ENCODE measurements at places on chromosomes 1 and 21.

DNA sequence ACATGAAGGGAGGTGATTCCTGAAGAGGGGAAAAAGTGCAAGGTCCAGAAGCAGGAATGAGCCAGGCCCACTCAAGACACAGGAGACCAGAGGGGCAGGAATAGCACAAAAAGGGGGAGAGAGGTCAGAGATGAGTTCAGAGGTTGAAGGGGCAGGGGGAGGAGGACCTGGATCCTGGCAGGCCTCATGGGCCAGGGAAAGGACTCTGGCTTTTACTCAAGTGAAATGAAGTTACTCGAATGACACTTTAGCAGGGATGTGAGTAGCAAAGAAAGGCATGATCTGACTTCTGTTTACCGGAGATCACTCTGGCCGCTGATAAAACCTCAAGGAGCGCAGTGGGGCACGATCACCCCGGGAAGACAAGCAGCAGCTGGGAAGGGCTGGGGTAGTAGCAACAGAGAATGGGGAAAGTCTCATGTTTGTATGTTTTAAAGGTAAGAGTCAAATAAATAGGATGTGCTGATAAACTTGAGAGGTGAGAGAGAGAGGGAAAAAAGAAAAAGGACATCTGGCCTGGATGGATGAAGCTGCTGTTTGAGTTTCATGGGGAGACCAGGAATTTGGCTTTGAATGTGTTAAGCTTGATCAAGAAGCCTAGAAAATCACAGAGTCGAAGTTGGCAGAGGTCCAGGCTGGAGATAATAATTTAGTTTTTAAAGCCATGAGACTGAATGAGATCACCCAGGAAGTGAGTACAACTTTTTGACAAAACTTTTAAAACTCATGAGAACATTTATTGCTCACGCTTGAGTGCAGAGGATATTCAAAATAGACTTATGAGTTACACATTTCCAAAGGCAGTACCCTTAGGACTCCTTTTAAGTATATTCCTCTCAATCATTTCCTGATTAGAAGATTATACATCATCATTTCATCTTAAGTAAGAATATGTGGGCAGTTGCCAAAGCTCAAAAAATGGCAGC lies 156.0 kb downstream of the RERE start:
- peak; percentile 66 for DNase-seq

- no peak for DNase-seq
Measured at GRCh38 chr1:82991569-82991968, 1007.4 kb downstream of the TTLL7 start.

DNA sequence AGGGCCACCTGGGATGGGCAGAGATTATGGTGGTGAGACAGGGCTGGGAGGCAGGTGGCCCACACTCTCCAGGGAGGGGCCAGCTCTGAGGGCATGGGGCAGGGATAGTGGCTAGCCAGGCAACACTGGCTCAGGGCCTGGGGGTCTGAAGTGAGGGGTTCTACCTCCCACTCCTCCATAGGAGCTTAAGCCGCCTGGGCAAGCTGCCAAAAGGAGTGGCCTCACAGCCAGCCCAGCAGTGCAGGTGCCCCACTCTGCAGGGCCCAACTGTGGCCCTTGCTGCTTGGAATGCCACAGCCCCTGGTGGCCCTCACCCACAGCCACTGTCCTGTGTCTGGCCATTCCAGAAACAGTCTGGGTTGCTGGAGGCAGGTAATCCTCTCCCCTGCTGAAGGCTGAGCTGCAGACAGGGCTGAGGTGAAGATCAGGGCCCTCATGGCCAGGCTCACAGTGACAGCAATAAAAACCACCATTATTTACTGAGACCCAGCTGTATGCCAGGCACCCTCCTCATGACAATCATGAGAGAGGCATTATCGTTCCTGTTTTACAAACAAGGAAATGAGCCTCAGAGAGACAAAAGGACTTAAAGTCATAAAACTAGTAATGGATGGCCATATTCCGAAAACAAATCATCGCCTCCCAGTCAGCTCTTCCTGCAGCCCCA lies 31.0 kb downstream of the KIF21B start:
- DNase-seq: no peak

GRCh38 chr1:172180501-172181285 lies 239.8 kb upstream of the C1orf105 start:
- peak; percentile 61 for DNase-seq

GRCh38 chr21:45821998-45822397 lies 159.6 kb upstream of the COL6A1 start:
- no peak for DNase-seq

GRCh38 chr1:170424346-170424745 lies 107.6 kb upstream of the GORAB start:
- no peak for DNase-seq

GRCh38 chr1:116999596-116999995 lies 2.0 kb upstream of the CD101 start:
- no peak for DNase-seq

DNA sequence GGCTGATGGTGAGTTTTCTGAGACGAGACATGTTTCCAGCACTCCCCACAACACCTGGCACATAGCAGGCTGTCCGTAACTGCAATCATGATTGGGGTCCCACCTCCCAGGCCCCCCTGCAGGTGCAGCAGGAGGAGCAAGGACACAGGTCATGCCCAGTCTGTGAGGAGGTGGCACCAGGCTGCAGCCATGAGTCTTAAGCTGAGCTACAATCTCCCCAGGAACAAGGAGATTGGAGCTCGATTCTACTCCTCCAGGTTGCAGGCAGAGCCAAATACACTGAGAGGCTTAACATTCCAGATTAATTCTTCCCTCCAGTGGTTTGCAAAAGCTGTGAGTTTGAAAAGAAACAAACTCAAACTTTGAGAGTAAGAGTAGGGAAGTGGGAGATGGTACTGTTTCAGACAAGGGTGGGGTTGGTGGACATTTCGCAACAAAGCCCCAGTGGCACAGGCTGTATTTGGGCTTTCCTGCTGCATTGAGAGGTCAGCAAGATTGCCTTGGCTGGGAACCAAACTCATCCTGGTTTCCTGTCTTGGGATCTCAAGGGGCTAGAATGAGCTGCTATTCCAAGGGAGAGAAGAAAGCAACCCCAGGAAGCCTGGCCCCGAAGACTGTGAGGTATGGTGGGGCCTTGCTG lies 64.8 kb upstream of the GALNT2 start:
- no peak for DNase-seq

DNA sequence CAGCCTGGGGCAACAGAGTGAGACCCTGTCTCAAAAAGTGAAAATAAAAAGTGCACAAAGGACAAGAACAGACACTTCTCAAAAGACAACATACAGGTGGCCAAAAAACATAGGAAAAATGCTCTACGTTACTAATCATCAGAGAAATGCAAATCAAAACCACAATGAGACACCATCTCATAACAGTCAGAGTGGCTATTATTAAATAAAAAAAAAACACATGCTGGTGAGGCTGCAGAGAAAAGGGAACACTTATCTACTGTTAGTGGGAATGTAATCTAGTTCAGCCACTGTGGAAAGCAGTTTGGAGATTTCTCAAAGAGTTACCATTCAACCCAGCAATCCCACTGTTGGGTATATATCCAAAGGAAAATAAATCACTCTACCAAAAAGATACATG lies 173.2 kb downstream of the SMYD3 start:
- DNase-seq: no peak

GRCh38 chr1:205056188-205056611 lies 13.2 kb downstream of the CNTN2 start:
- no peak for DNase-seq

GRCh38 chr1:157485793-157486192 lies 66.5 kb downstream of the FCRL5 start:
- DNase-seq: no peak

GRCh38 chr1:200323856-200324400 lies 85.9 kb downstream of the ZNF281 start:
- DNase-seq: no peak

GRCh38 chr1:38131024-38131585 lies 84.5 kb upstream of the POU3F1 start:
- DNase-seq: no peak

GRCh38 chr1:47558601-47559593 lies 121.1 kb downstream of the FOXD2 start:
- DNase-seq: no peak

DNA sequence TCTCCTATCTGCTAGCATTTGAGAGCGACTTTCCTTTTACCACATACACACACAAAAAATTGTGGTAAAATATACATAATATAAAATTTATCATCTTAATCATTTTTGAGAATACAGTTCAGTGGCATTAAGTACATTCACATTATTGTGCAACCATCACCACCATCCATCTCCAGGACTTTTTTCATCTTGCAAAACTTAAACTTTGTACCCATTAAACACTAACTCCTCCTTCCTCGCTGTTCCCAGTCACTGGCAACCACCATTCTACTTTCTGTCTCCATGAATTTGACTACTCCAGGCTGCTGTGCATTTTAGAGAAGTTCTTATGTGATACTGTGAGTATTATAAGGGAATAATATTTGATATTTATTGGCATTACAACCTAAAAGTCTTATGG lies 181.3 kb downstream of the C1orf21 start:
- no peak for DNase-seq

- DNase-seq: no peak
Measured at GRCh38 chr1:9985001-9985400, 12.0 kb upstream of the RBP7 start.

- no peak for DNase-seq
Measured at GRCh38 chr1:163472651-163473248, 151.0 kb downstream of the NUF2 start.

- DNase-seq: no peak
Measured at GRCh38 chr1:113937146-113937545, 8.0 kb downstream of the HIPK1 start.

DNA sequence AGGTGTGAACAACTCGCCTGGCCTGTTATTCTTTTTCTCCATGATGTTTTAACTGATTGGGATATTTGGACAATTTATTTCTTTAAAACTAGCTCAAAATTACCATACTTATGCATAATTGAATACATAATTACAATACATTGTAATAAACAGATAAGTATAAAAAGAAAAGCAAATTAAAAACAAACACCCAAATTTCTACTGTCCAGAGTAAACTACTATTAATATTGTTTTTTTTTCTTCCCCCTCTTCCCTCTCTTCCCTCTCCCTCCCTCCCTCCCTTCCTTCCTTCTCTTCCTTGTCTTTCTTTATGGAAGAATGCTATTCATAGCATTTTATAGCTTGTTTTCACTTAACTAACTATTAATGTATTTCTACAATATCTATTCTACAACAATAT lies 117.7 kb upstream of the IVNS1ABP start:
- no peak for DNase-seq

GRCh38 chr1:175303201-175303707 lies 110.7 kb upstream of the KIAA0040 start:
- no peak for DNase-seq

DNA sequence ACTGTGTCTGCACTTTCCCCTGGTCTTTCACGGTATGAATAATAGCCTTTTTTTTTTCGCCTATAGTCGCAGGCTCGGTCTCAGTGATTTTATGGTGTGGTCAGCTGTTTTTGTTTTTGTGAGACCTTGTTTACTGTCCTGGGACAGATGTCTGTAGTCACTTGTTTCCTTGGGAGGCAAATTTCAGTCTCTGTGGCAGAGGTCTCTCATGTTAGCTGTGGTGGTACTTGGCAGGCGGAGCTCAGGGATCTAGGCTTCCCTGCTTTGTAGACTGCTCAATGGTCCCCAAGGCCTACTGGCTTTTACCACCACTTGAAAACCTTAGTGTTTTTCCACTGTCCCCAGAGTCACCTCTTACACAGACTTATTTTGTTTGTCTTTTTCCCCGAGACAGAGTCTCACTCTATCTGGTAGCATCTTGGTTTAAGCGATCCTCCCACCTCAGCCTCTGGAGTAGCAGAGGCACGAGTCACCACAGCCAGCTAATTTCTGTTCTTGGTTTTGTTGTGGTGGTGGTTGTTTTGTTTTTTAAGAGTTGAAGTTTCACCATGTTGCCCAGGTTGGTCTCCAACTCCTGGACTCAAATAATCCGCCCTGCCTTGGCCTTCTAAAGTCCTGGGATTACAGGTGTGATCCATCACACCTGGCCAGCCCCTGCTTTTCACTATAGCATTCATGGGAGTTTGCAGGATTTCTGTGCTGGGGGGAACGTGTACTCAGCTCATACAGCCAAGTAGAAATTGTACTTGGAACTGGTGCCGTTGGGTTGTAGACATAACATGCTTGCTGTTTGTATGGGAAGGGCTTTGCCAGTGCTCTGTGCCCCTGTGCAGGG lies 10.3 kb downstream of the RNU1-2 start:
- DNase-seq: no peak

- no peak for DNase-seq
Measured at GRCh38 chr21:26115899-26116298, 54.7 kb downstream of the APP start.

DNA sequence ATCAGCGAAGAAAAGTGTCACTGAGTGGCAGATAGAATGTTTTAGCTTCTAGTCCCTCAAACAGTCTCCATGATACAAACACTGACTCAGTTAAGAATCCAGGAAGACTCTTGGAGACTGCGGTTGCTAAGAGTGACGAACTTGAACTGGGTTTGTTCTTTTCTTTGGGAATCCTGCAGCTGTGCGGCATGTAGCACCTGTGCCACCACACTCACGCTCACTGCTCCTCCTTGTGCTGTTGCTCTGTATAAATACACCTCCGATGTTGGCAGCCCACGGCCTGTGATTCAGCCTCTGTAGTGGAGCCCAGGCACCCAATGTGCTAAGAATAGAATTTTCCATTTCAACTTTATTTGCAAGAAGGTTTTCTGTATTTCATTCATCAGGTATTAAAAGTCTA lies 5.5 kb upstream of the PPIE start:
- DNase-seq: no peak

DNA sequence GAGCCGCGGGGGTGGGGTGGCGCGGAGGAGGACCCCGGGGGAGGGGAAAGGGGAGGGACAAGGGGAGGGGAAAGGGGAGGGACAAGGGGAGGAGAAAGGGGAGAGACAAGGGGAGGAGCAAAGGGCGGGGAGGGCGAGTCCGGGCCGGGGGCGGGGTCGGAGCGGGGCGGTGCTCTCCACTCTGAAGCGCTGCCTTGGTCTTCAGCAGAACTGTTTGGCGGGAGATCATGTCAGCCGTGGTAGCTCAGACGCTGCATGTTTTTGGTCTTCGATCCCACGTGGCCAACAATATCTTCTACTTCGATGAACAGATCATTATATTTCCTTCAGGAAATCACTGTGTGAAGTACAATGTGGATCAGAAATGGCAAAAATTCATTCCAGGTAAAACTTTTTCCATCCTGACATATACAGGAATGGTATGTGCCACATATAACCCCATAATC lies 420 bp downstream of the CFAP57 start:
- peak; percentile 90 for DNase-seq

DNA sequence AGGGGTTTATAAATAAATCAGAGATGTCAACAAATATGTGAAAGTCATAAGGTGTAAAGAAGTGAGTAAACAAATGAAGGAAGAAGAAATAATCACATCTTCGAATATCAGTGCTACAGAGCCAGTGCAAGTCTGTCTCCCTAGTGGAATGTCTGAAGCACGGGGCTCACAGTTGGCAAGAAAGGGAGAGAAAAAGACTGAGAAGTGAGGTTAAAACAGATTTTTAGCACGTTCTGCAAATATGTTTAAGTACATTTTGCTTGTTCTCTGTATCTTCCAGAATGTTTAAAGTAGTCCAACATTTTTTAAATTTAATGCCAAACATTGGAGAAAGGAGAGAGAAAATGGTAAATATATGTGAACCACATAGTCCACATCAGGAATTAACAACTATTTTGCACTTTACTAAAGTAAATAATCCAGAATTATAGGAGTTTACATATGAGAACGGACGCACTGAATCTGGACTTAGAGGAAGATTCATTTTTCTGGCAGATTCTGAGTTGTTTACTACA lies 682.4 kb downstream of the LTN1 start:
- no peak for DNase-seq

Measured in uterus (tissue), 4 donors.